Activated CD4-positive, alpha-beta T cell treated with anti-CD3 and anti-CD28 coated beads, Interleukin-2, amount 50 U/mL, for 4 hours (primary cell): ENCODE measurements at places on chromosomes 7 and 10.
A peak's percentile ranks its signal among the peaks of the same experiment; 100 is the strongest.

DNA sequence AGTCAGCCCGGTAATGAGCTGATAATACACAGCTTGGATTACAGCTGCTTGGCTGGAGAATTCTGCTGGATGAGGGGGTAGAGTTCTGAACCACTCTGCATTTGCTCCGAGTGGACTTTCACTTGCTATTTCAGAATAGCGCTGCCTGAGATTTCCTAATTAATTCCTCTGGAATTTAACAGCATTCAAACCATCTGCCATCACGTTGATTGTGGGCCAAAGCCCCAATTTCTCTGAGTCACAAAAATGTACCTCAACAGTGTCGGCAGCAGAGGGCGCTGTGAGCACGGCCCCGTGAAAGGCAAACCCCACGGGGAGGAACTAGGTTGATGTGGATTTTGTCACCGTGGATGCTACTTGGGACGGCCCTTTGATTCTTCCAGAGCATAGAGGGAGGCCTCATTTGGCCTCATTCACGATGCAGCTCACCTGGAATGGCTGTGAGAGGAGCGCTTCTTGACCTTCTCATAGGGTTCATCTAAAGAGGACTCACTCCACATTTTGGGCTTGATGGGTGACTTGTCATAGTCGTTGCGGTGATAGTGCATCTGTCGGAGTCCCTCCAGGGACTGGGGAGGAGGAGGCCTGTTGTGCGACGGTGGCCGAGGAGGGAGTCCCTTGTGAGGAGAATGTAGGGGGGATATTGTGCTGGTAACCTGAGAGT lies 73.3 kb downstream of the PRPF18 start:
- DNase-seq = peak; percentile 61

DNA sequence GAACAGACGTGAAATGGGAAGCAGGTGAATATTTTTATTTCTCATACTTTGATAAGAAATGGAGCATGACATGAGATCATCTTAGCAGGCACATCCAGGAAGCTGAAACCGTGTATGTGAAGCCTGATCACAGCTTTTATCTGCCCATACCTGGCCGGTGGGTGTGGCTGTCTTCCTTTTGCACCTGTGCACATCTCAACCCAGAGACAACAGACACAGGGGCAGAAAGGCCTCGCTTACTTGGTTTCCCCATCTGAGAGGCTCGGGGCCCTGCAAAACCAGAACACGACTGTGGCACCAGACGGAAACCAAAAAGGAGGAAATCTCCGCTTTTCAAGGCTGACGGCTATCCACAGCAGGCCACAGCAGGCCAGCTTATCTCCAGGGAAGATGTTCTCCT lies 116.4 kb downstream of the TCERG1L start:
- no peak for DNase-seq

DNA sequence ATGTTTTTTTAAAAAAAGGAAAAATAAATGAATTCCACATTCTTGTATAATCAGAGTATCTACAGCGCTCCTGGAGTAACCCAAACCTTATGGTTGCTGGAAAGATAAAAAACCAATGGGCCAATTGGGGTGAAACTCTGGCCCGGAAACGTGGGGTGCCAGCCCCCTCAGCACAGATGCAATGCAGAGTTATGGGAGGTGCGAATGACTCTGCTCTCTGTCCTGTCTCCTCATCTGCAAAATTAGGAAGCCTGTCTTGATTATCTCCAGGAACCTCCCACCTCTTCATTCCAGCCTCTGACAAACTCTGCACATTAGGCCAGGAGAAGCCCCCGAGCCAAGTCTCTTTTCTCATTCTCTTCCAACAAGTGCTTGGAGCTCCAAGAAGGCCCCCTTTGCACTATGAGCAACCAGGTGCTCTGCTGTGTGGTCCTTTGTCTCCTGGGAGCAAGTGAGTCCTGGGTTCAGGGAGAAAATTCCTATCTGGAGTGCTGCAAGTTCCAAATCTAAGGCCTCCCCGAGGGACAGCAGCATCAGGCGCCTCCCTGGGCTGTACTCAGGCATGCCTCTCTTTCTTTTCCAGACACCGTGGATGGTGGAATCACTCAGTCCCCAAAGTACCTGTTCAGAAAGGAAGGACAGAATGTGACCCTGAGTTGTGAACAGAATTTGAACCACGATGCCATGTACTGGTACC lies 130.5 kb upstream of the PRSS1 start:
- DNase-seq = no peak

DNA sequence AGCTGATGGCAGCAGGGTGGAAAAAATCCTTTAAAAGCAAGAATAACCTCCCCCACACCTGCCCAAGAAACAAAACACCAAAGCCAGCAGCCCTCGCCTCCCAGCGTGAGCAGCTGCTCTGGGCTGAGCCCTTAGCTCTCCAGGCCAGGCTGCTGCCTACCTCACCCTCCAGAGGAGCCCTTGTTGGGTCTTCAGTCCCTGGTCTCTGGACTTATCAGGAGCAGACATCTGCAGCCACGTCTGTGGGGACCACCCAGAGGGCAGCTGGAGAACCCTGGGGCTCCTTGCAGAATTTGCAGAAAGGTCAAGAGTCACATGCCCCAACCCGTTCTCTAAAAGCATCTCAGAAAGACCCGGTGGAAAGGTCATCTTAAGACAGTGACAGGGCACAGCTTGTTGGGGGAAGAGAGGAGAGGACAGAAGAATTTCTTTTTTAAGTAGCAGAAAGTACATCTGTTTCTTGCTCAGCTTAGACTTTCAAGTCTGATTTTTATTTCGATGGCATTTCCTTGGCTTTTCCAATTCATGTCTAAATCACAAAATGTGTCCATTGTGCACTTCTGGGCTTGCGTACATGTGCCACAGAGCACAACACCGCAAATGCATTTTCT lies 425.7 kb upstream of the NFE2L3 start:
- no peak for DNase-seq

- no peak for DNase-seq
Measured at GRCh38 chr7:45461026-45461425, 113.1 kb upstream of the ADCY1 start.

DNA sequence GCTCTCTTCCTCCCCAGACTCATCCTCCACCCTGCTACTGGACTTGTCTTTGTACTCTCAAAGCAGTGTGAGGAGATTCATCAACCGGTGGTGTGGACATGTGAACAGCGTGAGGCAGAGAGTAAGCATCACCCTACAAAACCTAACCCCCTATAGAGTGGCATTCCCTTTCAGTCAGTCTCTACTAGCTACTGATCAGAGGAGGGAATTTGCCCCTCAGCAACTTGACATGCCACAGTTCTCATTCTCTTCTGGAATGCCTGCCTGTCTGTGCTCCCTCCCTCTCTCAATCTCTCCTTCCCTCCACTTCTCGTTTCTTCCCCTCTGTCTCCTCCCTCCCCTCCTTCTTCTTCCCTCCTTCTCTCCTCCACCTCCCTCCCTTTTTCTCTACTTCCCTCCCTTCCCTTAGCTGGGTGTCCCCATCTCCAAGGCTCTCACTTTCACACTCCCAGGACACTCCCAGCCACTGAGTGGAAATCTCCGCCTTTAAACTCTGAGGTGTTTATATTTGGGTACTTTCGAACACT lies 24.6 kb downstream of the H2AZ2 start:
- no peak for DNase-seq

DNA sequence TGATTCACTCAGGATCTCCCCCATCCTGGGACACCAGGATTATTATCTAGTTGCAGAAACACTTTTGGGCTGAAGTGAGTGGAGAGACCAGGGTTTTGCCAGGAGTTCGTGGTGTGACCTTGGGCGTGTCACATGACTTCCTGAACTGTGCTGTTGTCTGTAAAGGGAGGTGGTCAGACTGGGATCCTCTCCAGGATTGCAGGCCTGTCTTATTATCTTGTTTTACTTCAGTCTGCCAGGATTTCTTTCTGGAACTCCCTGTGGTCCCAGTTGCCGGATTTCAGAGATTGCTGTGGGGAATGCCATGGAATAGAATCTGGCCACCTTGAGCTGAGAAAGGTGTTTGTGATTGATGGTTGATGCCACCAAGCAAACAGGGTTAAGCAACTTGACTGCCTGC lies 35.8 kb downstream of the CRCP start:
- DNase-seq = no peak

DNA sequence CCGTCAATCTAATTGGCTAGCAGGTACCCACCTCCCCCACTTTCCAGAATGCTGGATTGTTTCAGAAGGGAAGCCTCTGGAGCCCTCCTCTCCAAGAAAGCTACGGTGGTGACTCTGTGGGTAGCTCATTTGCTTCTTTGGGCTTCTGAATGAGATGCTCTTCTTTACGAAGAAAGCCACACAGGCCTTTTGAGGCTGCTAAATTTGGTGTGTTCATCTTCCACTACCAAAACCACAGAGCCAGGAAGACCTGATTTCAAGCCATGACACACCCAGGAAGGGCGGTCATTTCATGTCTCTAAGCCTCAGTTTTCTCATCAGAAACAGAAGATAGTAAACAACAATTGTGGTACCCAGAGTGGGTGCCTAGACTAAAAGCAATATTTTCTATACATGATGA lies 901.2 kb downstream of the KCNMA1 start:
- DNase-seq = no peak

GRCh38 chr10:113555751-113556150 lies 2.9 kb downstream of the HABP2 start:
- no peak for DNase-seq

DNA sequence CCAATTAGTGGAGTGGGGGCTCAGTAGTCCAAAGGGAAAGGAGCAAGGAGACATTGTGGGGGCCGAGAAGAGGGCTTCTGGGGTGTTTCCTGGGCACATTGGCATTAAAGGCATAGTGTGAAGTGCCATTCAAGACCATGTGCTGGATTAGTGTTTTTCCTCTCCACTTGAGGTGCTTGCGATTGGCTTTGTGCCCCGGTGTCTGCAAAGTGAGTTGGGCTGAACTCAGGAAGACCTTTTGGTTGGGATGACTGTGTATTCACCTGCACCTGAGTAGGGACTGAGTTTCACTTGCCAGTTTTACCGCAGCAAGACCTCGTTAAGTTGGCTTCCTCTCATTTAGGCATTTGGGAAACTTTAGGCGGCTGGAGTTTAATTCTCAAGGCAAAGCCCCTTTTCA lies 73.0 kb downstream of the TCF7L2 start:
- no peak for DNase-seq

GRCh38 chr7:30926313-30926712 lies 14.7 kb downstream of the AQP1 start:
- DNase-seq = no peak

GRCh38 chr7:150377196-150377595 lies 1.9 kb upstream of the ZNF775 start:
- DNase-seq = no peak

DNA sequence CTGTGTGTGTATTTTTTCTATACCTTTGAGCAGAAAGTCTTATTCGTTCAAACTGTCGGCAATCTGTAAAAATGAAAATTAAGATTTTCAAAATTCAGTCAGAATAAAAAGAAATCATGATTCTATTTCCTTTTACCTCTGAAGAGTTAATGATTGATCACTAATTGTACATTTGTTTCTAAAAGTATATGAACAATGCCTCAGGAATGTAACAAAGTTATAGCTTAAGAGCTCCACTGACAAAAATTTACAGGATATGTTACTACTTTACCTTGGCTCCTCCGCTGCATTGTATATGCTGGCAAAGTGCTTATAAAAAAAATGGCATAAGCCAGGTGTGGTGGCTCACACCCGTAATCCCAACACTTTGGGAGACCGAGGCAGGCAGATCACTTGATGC lies 225.7 kb downstream of the VTI1A start:
- no peak for DNase-seq

GRCh38 chr7:79723833-79724618 lies 270.6 kb upstream of the MAGI2 start:
- no peak for DNase-seq

GRCh38 chr10:131810036-131810804 lies 90.6 kb upstream of the PPP2R2D start:
- no peak for DNase-seq

- DNase-seq = no peak
Measured at GRCh38 chr10:124072106-124072505, 21.3 kb downstream of the CHST15 start.

DNA sequence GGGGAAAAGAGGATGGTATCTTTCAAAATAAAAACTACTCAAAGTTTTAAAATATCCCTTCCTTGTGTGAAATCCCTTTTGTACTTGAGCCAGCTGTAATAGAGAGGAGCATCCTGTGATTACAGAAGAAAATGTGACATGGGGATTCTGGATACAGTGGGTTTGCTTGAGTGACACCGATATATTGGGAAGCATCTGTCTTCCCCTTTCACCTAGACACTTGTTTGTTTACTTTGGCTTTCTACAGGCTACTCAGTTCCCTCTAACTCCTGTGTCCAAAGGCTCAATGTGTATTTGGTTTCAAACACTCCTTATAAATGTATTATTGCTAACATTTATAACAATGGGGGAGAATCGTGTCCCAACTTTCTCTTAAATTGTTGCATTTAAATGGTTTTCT lies 24.4 kb downstream of the CPED1 start:
- no peak for DNase-seq

DNA sequence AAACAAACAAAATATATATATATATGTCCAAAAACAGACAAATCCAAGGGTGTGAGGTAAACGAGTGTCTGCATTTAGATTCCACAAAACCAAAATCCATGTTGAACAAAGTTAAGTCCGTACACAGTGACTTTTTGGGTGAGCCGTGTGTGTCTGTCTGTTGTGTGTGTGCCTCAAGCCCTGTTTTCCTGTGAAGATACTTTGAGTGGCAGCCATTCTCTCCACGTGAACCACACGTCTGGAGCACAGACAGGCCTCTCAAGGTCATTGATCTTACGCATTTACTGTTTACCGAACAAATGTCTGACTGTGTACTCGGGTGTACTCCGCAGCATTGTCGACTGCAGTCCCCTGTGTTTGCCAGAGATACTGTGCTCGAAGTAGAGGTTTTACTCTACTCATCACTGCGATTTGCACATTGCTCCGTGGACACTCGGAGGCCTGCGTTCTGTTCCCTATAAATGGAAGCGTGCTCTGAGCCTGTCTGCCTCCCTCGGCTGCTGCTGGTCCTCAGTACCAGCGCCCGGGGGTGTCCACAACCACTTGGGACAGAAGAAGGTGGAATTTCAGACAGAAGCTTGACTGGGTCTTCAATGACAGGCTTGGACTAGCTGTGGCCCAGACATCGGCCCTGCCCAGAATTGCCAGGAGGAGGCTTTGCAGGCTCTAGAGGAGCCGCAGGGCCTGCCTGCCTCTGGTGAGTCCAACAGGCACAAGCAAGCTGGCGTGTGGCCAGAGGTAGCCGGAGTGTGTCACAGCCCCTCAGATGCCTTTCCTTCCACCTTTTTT lies 22.1 kb downstream of the CYP17A1 start:
- DNase-seq = no peak

DNA sequence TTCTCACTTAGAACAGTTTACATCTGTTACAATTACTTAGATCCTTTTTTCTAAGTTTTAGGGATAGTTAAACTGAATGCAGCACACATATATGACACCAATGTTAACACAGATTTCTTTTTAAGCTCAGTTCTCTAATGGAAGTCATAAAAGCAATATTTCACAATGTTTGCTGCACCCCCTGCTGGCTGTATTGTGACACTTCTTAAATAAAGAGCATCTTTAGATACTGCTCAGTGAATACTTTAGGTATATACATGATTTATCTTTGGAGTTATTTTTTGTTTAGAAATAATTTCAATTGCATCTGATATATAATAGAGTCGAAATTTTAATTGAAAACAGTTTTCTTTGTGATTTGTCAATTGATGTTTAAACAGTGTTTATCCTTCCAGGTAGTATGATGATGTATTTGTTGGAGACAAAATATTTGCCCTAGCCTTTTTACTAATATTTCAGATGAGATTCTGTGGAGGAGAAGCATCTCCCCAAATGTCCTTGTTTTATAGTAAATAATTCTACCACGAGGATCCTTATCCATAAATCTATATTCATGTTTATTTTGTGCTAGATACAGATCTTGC lies 174.4 kb downstream of the ST7 start:
- DNase-seq = peak; percentile 45

- no peak for DNase-seq
Measured at GRCh38 chr10:99470327-99470726, 39.9 kb upstream of the GOT1 start.
